Activated CD4-positive, alpha-beta T cell treated with anti-CD3 and anti-CD28 coated beads, Interleukin-2, amount 10 ng/mL, durations not matched to agents 24 days and 14 days (primary cell): ENCODE measurements at places on chromosomes 11 and 22.

- DNase-seq, result no peak
Measured at GRCh38 chr22:29703569-29704195, 16.1 kb upstream of the CABP7 start.

DNA sequence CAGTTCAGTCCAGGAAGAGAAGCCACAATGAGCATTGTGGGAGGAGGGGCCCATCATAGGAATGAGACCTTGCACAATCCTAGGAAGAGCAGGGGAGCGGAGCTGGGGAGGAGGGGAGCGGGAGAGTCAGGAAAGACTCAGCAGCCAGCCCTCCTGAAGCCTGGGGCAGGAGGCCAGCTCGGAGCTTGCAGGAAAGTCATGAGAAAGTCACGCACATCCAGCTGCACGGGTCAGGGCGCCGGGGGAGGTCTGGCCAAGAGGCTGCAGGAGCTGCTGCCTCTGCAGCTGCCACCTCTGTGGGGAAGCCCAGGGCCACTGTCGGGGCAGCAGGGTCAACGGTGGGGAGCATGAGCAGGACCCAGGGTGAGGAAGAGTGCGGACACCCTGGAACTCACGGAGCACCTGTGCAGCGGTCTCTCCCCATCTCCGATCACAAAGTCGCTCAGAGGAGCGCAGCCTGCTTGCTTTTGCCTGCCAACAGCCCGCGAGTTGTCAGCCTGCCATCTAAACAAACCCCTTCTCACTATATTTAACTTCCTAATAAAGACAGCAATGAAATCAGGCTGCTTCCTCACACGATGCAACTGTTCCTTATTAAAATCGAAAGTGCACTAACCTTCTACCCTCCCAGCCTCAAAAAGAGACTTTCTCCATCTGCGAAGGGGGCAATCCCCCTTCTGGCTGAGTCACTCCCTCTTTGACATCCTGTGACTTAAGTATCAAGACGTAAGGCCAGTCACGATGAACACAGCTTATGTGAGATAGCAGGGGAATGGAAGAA is 52.9 kb upstream of the RTL6 start:
- DNase-seq, result peak; percentile 62

DNA sequence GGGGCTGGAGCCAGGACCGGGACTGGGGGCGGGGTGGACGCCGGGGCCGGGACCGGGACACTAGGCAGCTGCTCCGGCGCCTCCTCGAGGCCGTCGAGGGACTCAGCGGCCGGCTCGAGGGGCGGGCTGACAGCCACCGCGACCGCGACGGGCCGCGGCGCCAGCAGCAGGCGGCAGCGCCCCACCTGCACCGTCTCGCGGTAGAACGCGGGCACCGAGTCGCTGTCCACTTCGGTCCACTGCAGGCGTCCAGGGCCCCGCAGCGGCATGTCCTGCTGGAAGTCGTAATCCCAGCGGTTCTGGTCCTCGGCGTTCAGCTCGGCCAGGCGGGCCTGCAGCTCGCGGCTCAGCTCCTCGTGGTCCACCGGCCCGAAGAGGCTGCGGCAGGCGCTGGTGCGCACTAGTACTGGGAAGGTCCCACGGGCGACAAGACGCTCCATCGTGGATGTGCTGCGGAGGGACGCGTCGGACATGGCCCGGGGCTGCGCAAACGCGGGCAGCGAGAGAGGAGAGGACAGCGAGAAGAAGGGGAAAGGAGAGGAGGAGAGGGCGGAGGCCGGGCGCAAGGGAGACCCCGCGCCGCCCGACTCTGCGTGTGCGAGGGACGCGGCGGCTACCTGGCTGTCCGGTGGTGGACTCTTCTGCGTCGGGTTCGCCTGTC is 428 bp downstream of the CDKN1C start:
- peak; percentile 79 for DNase-seq

- DNase-seq, result no peak
Measured at GRCh38 chr11:73467505-73467904, 91.3 kb downstream of the RELT start.

GRCh38 chr22:25494774-25495173 is 69.7 kb upstream of the GRK3 start:
- no peak for DNase-seq

DNA sequence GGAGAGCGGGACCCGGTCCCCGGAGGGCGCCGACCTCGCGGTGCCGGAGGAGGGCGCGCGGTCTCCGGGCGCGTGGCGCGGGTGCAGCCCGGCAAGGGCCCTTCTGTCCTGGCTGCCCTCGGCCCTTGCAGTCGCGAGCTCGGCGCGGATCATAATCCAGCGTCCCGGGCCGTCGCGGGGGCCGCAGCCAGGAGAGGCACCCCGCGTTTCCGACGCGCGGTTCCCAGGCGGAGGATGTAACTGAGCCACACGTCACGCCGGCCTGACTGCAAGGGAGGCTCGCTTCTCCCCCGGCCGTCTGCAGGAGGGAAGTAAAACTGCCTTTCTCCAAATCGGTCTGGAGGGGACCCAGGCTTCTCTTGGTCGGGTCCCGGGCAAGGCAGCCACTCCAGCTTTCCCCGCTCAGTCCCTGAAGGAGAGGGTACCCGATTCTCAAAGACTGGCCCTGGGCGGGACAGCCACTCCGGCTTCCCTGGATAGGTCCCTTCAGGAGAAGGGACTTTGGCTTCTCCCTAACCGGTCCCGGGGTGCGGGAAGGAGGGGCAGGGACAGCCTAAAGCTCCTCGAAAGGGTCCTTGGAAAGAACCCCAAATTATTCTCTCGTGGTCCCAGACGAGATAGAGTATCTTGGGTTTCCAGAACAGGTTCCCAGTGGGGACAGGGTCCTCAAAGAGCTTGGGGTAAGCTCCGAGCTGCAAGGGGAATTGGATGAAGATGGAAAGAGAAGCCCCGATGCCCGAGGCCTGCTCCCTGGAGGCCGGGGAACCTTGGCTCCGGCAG is 836 bp downstream of the SPON1 start:
- peak; percentile 76 for DNase-seq

- no peak for DNase-seq
Measured at GRCh38 chr11:70319396-70320076, 49.0 kb downstream of the PPFIA1 start.

- DNase-seq, result no peak
Measured at GRCh38 chr11:63598556-63598955, 15.7 kb downstream of the PLAAT3 start.

- DNase-seq, result peak; percentile 72
Measured at GRCh38 chr11:64864473-64865285, 13.7 kb downstream of the EHD1 start.

DNA sequence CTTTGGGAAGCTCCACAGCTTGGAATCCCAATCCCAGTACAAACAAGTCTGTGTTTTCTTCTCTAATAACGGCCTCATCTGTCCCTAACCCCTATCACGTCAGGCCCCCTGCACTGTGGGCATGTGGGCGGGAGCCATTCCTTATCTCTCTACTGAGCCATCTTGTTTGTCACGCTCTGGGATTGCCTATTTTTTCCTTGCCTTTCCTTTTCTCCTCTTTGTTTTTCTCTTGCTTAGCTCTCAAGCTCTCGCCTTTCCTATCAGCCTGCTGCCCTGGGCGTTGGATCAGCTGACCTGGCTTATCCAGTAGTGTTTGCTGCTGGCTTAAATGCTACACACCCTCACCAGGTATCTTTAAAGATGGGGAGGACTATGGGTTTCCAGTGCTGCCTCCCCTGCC is 35.8 kb downstream of the ARHGAP1 start:
- DNase-seq, result no peak

DNA sequence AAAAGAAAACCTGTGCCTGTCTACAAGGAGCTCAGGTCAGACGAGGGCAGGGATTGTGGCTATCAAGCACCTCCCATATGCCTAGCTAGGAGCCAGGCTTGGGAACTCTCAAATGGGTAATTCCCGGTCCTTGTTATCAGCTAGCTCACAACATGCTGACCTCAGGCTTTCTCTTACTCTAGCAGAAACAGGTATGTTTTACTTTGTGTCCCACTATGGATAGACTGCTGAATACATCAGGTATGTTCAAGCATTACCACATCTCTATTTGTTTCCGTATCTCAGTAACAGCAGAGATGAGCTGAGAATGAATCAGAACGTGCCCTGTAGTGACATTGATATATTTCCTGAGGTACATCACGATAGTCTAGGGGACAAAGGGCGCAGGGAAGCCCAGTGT is 29.4 kb downstream of the SHISA8 start:
- no peak for DNase-seq

GRCh38 chr11:134577751-134578395 is 165.8 kb upstream of the B3GAT1 start:
- no peak for DNase-seq

GRCh38 chr11:102192349-102193066 is 82.3 kb downstream of the YAP1 start:
- DNase-seq, result no peak

GRCh38 chr11:67584881-67585873 is 1.6 kb downstream of the GSTP1 start:
- peak; percentile 63 for DNase-seq

GRCh38 chr11:250274-250673 is 13.5 kb downstream of the PSMD13 start:
- DNase-seq, result no peak

DNA sequence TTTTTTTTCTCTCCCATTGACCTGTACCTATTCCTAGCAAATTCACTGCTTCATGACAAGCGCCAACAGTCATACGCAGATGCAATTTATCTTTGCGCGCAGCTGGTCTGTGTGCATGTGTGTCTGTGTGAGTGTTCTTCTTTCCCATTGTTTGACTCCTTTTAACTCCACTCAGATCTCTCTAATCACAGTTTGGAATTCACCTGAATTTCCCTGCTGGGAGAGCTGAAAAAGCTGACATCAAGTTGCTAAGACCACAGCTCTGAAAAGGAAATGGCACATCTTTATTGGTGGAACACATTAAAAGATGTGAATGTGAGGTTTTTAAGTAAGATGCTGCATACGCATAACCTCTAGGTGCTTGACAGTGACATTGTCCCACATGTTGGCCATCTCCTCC is 187.4 kb upstream of the MTMR2 start:
- no peak for DNase-seq

- DNase-seq, result no peak
Measured at GRCh38 chr11:15867871-15868270, 488.5 kb downstream of the SOX6 start.

DNA sequence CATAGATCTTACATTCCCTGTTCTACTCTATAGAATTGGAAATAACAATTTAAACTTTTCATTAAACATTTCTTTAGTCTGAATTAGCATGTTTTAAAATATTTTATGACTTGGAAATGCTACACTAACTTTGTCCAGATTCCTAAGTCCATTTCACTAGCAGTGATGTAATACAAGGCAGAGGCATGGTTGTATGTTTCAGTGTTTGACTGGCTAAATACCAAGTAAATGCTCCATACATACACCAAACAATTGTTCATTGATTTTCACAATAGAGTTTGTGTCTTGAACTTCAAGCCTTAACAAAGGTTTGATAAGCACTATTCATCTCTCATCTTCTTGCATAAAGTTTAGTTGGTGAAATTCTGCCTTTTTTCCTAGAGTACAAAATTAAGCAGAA is 13.5 kb downstream of the ZBED5 start:
- DNase-seq, result no peak

DNA sequence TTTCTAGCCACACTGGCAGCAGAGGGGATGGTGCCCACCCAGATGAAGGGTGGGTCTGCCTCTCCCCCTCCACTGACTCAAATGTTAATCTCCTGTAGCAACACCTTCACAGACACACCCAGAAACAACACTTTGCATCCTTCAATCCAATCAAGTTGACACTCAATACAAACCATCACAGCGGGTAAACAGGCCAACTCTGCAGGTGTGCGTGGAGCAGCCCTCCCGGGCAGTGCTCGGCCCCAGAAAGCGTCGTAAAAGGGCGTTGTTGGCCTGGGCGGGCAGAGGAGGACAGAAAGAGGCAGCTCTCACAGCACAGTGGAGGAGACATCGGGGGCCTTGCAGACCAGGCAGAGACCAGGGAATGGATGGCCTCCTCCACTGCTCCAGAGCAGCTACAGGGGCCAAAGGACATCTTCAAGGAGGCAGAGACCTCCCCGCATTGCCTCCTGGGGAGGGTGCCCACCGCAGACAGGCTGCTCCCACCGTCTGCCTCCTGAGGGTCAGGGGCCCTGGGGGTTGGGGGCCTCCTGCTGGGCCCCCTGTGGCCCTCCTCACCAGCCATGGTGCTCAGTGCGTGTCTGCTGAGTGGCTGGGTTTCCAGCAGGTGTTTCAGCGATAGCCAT is 56.1 kb upstream of the FADD start:
- no peak for DNase-seq

GRCh38 chr11:116384876-116385275 is 387.9 kb downstream of the BUD13 start:
- DNase-seq, result no peak
